ENCODE measurements at places on chromosomes 5 and 9.

DNA sequence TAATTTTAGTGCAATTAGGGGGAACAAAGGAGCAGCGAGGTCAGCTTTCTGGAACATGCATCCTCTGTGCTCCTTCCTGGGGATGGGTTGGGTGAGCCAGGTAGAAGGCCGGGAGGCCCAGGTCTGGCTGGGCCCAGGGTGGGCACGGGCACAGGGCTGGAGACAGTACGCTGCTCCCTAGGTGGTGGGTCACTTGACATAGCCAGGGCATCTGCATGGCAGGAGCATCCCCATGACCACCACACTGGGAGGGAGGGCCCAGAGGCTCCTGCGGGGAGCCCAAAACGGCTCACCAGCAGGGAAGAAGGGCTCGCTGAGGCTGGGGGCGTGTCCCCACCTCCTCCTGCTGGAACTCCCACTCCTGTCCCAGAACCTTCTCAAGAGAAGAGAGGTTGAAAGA lies 216.8 kb downstream of the NXNL2 start:
- DNase-seq: no peak

GRCh38 chr5:118921866-118922265 lies 66.5 kb downstream of the DTWD2 start:
- DNase-seq: no peak

DNA sequence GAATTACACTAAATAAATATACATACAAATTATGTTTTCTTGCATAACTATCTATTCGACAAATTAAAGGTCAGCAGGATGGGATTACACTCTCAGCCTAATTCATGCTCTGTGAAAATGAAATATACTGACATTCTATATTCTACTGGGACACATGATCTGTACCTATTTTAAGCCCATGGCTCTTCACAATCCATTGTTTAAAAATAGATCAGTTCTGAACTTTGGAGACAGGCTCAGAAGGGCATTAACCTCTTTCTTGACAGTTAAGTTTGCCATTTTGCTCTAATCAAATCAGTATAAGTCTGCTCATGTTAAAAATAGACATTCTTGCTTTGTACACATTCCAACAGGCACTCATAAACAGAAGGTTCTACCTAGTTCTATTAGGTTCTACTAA lies 361.2 kb downstream of the HCN1 start:
- no peak for DNase-seq

- no peak for DNase-seq
These were observed 118.3 kb downstream of the DRD1 start for GRCh38 chr5:175325681-175326080.

DNA sequence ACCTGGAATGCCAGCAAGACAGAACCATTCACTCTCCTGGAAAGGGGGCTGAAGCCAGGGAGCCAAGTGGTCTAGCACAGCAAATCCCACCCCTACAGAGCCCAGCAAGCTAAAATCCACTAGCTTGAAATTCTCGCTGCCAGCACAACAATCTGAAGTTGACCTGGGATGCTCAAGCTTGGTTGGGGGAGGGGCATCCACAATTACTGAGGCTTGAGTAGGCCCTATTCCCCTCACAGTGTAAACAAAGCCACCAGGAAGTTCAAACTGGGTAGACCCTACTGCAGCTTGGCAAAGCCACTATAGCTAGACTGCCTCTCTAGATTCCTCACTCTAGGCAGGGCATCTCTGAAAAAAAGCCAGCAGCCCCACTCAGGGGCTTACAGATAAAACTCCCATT lies 17.3 kb downstream of the RIGI start:
- no peak for DNase-seq

DNA sequence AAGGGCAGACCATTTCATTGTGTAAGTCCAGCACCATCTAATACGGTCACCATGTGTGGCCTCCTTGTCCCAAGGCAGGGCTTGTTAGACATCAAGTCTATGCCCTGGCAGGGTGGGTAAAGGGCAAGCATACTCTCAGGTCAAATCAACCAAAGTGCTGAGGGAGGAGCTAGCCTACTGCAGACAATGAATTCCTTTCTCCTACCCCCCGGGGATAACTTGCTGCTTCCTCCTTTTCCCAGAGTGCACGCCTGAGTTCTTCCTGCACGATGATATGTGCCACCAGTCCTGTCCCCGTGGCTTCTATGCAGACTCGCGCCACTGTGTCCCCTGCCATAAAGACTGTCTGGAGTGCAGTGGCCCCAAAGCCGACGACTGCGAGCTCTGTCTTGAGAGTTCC lies 71.4 kb downstream of the RFK start:
- DNase-seq: no peak
